ENCODE measurements at places on chromosomes 5 and 9.

GRCh38 chr9:96379461-96379860 lies 4.0 kb downstream of the SLC35D2 start:
- DNase-seq = no peak

DNA sequence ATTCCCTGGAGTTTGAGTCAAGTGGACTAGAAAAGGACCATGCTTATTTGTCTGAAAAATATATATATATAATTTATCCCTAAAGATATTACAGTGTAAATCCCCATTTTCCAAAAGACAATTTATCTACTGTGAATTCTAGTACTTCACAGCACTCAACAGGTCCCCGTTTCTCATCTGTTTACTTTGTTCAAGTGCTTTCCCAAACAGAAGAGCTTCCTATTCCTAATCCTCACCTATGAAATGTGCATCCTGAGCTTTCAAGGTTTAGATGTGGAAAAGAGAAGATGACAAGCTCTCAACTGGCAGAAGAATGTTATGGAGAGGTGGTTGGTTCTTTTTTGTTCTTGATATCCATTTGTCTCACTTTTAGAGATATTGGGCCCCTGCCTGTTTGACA lies 401.6 kb upstream of the ZNF608 start:
- DNase-seq = no peak

DNA sequence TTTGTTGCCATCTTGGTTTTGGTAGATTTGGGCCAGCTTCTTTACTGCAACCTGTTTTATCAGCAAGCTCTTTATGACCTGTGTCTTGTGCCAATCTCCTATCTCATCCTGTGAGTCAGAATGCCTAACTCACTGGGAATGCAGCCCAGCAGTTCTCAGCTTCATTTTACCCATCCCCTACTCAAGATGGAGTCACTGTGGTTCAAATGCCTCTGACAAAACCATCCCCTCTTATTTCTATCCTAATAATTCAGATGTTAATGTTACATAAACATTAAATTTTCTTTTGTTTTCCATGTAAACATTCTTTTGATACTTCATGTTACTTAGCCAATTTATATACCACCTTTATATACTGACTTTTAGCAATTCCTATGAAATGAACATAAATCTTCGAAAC lies 746.3 kb downstream of the CDH18 start:
- DNase-seq = no peak

DNA sequence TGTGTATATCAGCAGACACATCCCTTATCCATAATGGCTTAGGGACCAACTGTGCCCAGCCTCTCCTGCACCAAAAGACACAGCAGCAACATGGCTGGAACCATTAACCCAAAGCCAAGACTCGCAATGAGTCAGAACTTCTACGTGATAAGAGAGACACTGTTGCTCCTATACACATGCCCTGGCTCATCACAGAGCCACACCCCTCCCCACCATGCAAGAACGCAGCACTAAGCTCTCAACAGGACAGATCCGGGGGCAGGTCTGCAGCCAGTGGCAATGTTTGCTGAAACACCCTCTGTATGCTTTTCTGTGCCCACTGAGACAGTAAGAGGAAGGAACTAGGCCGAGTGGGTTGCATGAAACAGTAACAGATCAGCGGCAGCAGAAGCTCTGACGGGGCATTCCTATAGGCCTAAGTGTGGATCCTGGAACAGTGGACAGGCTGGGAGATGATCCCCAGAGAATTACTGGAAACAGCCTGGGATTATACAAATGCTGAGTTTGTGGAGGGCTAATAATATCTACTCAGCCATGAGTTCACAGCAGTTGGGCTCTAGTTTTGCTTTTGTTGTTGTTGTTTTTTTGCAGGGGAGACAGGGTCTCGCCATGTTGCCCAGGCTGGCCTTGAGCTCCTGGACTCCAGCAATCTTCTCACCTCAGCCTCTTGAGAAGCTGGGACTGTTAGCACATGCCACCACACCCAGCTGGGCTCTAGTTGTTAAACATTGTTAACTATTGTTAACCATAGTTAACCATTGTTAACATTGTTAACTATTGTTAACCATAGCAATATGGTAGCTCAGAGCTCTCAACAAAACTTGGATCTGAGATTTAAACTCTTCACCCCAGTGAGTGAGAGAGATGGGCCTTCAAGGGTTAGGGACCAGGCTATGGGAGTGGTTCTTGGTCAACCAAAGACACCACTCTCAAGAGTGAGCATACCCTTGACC lies 41.0 kb downstream of the B4GALT1 start:
- DNase-seq = no peak

DNA sequence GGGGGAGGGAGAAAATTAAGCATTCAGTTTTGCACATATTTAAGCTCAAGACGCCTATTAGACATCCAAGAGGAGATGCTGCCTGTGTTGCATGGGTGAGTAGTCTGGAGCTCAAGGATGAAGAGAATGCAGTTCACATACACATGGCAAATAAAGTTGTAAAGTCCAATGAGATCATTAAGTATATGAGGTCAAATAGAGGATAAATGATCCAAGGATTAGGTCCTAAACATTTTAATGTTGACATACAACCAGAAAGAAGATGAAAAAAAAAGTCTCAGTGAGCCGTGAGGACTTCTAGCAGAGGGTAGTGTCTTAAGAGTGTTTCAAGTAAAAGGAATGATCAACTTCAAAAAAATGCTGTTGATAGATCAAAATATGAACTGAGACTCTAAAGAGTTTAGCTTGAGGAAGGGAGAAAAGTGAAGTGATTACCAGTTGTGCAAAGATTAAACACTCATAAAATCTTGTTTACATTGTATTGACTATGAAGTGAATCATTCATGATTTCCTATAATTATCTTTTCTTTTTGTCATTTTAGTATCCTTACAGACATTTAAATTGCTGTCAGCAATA lies 251.8 kb downstream of the ZNF608 start:
- DNase-seq = no peak

DNA sequence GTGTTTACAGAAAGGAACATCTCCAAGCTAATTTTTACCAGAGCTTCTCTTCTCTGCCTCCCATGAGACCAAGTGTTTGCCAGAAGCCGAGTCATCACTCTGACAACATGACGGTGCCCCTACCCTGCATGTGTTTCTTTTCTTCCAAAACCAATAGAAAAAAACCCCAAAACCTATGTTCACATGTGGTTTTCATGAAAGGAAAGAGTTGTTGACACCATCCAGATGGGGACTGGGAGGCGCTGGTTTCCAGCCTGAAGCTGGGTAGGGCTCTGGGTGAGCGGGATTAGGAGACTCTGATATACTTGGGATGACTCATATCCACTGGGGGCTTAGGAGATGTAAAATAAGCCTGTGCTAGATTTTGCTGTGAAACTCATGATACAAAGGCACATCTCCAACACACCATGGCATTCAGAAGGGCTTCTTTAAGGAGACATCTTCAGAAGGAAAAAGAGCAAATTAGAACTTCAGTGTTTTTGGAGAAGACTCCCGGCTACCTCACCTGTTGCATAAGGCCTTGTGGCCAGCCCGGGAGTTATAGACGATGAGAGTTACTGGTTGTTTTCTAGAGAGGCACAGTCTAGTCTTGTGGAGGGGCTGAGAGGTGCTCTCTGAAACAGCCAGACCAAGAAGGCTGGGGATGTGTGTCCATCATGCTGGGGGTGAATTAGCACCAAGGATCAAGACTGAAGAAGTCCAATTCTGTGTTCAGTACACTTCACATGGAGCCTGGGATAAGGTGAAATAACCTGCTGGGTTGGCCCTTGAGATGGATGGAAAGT lies 108.9 kb upstream of the LHFPL2 start:
- no peak for DNase-seq

DNA sequence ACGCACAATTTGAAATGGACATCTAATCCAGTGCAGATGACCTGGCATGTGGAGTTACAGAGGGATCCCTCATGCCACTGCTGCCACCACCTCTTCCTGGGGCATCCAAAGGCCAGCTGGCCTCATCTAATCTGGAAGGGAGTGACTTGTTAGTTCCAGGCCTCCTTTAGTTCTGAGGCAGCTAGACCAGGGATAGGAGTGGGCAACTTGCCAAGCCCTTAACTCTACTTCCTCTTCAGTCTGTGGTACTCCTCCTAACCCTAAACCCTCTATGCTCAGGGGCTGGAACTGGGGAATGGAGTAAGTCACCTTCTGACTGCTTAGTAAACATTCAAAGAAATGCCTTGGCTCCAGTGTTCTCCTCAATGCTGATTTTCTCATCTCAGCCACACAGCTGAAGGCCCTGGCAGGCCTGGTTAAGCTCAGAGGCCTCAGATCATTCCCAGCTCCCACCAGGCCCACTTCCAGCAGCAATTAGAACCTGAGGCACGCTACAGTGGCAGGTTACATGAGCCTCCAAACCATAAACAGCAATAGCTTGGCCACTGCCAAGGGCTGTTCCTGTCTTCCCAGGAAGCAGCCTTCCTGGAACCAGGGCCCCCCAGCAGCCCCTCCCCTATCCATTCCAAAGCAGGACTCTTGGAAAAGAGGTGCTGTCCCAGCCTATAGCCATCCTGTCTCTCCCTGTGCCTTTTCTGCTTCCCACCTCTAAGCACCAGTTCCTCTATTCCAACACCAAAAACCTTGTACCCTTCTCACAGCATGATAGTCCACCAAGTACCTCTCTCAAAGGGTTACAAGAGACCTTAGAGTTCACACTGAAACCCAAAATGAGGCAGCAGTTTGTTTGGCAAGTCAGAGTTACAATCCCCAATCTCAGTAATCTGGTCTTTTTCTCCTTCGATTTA lies 2.0 kb downstream of the EIF4EBP3 start:
- no peak for DNase-seq

Measured in CD4-positive, alpha-beta T cell (primary cell).